ENCODE measurements at places on chromosomes 3 and 15. TPM values are rescaled to one million over a fixed set of nuclear protein-coding genes. Genes with fewer than 3 reads are reported as not detected.

GRCh38 chr3:14685179-14685578 lies 10.2 kb downstream of the C3orf20 start:
- DNase-seq, result no peak

- DNase-seq, result no peak
Measured at GRCh38 chr3:165640970-165641369, 196.3 kb downstream of the BCHE start.

GRCh38 chr3:128679338-128679737 lies 28.7 kb upstream of the RPN1 start:
- DNase-seq, result no peak

Gene TM2D3
- 21.9 TPM for total RNA-seq

DNA sequence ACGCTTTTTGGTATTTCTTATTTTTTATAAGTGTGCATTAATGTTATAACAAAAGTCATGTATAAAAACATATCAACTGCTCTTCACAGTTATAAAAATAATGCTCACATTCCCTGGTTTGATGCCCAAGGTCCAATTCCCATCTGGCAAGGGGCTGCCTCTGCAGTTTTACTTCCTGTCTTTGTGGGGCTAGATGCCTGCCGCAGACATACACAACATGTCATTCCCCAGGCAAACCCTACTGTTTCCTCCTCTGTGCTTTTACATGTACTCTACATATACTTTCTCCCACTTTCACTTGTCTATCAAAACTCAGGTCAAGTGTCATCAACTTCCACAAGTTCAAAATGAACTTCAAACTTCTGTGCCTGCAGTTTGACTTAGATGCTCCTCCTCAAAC lies 60.5 kb upstream of the ETV5 start:
- no peak for DNase-seq

Gene ARGFX
- total RNA-seq, result not detected

- DNase-seq, result no peak
Measured at GRCh38 chr3:106570426-106570825, 701.6 kb upstream of the CBLB start.

- DNase-seq, result no peak
Measured at GRCh38 chr3:41681479-41681878, 280.4 kb downstream of the ULK4 start.

DNA sequence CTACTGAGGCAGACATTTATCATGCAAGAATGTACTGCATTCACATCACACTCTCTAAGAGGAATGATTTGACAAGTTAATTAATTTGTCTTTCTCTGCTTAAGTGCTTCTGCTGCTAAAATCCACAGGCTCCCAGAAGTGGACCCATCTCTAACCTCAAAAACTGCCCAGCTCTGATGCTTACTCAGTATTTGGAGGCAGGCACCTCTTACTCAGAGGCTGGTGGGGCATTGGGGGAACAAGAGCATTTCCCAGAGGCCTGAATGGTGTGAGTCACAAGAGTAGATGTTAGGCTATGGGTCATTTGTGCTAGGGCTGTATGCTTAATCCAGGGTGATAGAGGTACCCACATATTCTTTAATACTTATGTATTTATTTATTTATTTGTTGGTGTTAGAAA lies 34.4 kb upstream of the HCN4 start:
- DNase-seq, result no peak

DNA sequence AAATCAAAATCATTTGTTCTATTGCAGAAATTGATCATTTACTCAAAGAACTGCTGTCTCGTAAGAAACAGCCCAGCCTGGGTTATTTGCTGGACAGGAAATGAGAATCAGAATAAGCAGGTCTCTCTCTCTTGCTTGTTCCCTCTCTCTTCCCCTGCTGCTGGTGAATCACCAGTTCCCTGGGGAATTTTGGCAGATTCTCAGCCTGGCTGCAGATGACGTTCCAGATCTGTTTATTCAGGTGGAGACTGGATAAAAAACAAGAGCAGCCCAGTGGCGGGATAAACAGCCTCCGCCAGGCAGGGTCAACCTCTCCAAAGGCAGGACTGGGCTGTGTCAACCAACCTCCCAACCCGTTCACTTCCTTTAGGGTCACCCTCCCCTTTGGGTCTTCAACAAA lies 72.1 kb downstream of the LRIG1 start:
- DNase-seq, result peak; percentile 88

GRCh38 chr3:197372047-197372661 lies 73.7 kb upstream of the DLG1 start:
- no peak for DNase-seq

DNA sequence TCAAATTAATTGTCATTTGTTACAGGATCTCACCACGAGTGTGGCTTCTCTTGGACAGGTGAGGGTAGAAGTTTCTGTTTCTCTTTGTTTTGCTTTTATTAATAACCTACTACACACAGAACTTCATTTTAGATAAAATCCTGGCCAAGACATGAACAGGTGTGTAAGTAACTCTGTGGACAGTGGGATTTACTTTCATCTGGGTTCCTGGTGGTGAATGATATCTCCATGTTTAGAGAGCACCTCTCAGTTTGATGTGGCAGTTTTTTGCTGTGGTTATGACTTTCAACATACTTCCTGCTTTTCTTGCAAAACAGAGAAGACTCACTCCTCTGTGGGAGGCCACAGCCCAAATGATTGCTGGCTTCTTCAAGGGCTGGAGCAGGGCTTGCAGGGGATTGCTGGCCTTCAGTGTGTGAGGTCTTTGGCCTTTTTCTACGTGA lies 71.1 kb upstream of the XCR1 start:
- no peak for DNase-seq

- DNase-seq, result no peak
Measured at GRCh38 chr3:141409940-141410241, 41.6 kb downstream of the ZBTB38 start.

- no peak for DNase-seq
Measured at GRCh38 chr15:99734575-99734974, 1.3 kb upstream of the LYSMD4 start.

DNA sequence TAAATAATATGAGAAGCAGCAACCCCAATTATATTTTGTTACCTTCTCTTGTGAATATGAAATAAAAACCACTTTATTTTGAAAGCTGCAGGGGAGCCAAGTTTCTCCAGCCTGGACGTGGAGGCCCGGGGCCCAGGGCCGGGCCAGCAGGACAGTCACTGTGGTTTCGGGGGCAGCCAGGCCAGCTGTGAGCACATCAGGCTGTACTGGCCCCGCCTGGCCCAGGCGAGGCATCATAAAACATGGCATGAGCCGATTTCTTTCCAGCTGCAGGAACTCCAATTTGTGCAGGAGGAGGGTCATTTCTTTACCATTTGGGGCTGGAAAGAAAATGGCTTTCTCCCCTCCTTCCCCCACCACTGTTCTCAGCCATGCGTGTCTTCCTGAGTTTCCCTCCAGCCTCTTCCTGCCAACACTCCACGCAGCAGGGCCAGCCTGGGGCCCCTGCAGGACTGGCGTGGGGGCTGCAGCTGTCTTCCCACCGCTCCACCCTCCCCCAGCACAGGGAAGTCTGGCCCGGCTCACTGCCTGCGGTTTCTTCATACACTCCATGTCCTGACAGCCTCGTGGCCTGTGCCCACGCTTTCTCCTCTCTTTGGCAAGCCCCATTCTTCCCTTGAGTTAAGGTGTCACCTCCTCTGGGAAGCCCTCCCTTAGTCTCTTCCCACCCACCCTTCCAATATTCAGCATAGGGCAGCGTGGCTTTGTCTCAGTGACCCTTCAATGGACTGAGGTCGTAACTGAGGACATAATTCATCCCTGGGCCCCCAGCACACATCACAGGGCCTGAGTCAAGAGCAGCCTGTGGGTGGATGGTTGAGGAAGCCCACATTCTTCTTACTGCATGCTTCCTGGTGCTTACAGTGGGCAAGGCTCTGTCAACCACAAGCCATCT lies 135.8 kb downstream of the CHSY1 start:
- DNase-seq, result no peak

- DNase-seq, result no peak
Measured at GRCh38 chr15:40855706-40856234, 11.9 kb downstream of the SPINT1 start.

Gene GOLGA8H
- not detected for total RNA-seq

- DNase-seq, result no peak
Measured at GRCh38 chr3:157170861-157171260, 10.9 kb upstream of the CCNL1 start.

Gene CSPG5
- 8.5 TPM for total RNA-seq

DNA sequence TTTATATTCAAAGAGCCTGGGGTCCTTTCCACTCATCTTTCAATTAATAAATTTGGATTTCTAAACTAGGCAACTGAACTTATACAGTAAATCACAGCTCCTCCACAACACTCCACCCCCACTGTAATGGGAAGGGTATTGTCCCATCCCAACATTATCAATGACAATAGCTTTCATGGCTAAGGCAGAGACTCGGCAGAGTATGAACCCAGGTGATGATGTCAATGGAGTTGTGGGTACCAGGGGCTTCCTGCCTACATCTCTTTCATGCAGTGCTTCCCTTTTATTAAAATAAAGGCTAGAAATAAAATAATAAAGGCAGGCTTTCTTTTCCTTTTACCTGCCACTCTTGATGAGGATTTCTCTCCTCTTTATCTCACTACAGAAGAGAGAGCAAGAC lies 109.5 kb downstream of the ADAM10 start:
- DNase-seq, result no peak

Gene EBLN2
- total RNA-seq, result 1.5 TPM

Gene ASB14
- total RNA-seq, result not detected

- no peak for DNase-seq
Measured at GRCh38 chr15:43346305-43346704, 15.9 kb upstream of the LCMT2 start.

DNA sequence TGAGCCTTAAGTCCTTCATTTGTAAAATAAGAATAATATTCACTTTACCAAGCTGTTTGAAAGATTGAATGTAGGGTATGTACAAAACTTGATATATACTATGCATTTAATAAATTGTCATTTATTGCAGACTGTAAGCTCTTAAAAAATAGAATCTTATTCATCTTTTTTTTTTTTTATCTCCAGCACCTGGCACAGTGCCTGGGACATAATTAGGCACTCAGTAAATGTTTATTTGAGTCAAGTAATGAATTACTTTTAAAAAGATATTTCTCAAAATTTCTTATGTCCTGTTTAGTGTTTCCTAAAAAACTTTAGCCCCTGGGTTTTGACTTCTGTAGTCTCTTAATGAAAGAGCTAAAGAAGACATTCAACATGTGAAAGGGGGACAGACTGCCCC lies 71.7 kb downstream of the TOP2B start:
- no peak for DNase-seq

- DNase-seq, result peak; percentile 21
Measured at GRCh38 chr15:101250341-101250831, 1.5 kb downstream of the CHSY1 start.

Gene SCAP
- 81.4 TPM for total RNA-seq

DNA sequence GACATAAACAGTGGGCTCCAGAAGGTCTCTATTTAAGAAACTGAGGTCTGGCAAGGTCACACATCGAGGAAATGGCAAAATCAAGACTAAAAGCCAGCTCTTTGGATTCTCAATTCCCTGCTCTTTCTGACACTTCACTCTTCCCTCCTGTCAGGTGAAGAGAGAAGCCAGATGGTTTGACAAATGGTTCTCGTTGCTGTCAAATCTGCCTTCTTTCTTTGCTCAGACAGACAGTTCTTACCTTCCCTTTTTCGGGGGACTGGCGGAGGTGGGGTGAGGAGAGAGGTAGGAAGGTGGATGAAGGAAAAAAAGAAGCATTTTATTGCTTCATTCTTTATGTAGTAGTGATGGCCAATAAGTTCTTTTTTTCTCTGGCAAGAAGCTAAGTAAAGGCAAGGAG lies 133.4 kb downstream of the LPP start:
- DNase-seq, result peak; percentile 80

DNA sequence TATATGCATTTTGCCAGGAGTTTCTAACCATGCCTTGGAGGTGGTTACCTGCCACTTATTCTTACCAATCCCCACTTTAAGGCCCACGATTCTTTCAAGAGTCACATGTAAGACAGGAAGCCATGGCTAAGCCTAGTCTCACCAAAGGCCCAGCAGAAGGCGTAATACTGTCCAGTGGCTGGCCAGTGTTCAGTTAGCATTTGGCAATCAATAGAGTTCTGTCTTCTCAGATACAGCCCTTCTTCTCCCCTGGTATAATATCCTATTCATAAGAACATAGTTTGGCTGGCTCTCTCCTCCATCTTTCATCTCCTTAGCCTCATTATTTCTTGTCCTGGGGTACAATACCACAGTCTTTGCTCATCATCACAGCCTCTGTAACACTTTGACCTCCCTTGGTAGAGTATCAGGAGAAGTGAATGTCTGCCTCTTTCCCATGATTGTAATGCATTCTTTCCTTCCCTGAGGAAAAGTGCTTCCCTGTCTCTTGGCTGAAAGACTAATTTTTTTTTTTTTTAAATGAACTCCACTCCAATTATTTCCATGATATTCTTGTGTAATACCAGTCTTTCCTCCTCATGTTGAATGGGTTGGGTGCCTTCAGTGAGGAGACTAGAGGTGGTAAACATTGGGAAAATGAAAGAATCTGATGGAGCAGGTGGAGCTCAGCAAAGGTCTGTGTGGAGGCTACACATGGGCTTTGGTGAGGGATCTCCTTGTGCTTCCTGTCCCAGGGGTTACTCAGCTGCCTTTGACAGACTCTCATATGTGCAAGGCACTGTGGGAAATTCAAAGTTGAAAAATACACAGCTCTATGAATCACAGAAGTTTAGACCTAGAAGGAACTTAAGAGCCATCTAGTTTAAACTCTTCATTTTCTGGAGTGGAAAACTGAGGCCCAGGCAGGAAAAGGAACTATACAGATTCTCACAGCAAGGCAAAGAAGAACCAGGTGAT lies 218.2 kb downstream of the P3H2 start:
- DNase-seq, result no peak

GRCh38 chr15:85897207-85897894 lies 102.6 kb upstream of the KLHL25 start:
- DNase-seq, result no peak

Gene OIP5
- total RNA-seq, result 45.4 TPM

DNA sequence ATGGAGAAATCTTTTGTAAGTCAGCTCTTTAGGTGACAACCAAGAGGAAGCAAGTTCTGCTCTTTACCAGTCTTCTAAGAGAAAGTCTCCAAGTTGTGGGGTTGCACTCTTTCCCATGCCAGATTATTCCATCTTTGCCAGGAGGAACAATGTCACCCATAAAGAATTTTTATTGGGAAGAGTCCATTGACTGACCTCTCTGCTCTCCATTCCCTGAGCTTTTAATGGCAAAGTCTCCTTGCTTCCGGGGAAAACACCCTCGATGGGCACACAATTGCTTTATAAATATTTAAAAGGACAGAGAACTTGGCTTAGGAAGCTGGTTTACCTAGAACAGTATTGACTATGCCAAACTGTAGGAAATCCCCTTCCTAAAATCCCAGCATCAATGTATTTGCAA lies 19.9 kb upstream of the UBE2E1 start:
- DNase-seq, result no peak

Gene BLM
- 25.7 TPM for total RNA-seq

GRCh38 chr3:126656371-126657134 lies 1.6 kb upstream of the TXNRD3 start:
- no peak for DNase-seq

- DNase-seq, result no peak
Measured at GRCh38 chr3:46887980-46888494, 10.5 kb downstream of the PTH1R start.

- DNase-seq, result no peak
Measured at GRCh38 chr15:36109943-36110658, 469.3 kb upstream of the CDIN1 start.

All from G401 (cell line).